NCI-H187 (cell line): ENCODE measurements at places on chromosomes 2 and 18.

DNA sequence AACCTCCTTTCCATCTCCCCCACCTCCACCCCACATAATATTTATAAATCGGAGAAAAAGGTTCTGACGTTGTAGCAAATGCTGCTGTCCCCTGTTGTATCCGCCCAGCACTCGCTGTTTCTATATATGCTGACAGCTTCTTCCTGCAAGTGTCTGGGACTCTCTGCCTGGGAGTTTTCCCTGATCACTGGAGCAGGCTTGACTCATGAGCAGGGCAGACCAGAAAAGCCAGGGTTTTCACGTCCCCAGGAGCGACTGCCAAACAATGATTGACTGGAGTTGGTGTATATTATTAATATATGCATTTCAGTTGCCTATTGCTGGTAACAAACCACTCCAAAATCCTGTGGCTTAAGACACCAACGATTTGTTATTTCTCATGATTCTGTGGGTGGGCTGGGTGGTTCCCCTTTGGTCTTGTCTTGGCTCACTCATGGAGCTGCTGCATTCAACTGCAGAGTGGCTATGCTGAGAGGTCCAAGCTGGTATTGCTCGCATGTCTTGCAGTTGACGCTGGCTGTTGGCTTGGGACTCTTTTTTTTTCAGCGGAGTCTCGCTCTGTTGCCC lies 21.2 kb upstream of the ASXL2 start:
- DNase-seq: no peak

- peak; percentile 60 for DNase-seq
These were observed 36.5 kb downstream of the EFR3B start for GRCh38 chr2:25078170-25079049.

- no peak for DNase-seq
These were observed 68.8 kb downstream of the TSHZ1 start for GRCh38 chr18:75279381-75279780.

DNA sequence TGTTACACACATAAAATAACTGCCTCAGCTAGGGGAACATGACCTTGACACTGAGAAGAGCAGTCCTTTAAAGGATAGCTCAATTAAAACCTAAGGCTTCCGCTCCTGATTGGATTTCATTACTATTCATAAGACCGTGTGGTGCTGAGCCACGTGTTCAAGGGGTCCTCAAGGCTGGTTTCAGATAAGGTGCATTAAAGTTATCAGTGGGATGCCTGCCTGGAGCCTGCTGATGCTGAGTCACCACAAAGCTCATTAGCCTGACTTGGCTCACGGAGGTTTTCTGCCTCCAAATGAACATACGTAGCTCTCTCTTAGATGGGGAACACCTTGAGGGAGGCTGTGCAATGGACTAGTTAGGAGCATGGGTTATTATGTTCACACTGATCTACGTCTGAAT lies 518.9 kb downstream of the TDRD15 start:
- no peak for DNase-seq

GRCh38 chr2:43030551-43031307 lies 195.7 kb downstream of the ZFP36L2 start:
- DNase-seq: no peak

GRCh38 chr2:37795938-37796337 lies 124.5 kb upstream of the CDC42EP3 start:
- no peak for DNase-seq

- no peak for DNase-seq
These were observed 110.3 kb downstream of the PTPRM start for GRCh38 chr18:7677424-7677823.

DNA sequence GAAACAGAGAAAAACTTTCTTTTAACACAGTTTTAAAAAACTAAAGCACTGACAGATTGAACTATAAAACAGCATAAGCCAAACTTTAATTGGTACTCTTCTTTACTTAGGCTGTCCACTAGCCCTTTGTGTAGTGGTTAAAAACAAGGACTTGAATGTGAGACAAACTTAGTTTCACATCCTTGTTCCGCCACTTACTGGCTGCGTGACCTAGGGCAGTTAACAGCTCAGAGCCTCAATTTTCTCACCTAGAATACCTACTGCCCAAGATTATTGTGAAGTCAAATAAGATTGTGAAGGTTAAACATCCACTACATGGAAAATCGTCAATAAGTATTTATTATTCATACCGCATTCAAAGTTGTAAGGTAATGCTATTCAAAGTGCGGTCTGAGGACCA lies 2.0 kb downstream of the WDR35 start:
- DNase-seq: no peak

DNA sequence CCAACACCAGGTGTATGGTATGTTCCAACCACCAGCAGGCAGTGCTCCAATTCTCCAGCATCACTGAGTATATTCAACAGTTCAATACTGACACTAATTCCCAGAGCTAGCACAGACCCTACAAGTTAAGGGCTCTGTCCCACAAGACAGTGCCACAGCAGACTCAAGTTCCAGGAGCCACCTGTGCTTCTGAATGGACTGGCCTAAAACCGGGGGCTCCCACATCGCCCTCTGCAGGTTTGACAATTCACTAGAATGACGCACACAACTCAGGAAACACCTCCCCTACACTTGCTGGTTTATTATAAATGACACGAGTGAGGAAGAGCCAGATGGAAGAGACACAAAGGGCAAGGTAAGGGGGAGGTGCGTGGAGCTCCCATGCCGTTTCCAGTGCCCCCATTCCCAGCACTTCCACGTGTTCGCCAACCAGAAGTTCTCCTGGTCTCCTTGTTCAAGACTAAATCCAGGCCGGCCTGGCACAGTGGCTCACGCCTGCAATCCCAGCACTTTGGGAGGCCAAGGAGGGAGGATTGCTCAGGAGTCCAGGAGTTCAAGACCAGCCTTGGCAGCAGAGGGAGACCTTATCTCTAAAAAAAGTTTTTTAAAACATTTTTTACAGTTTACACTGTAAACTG lies 12.2 kb upstream of the ATP6V1B1 start:
- no peak for DNase-seq

GRCh38 chr2:233813236-233814055 lies 35.3 kb downstream of the MROH2A start:
- DNase-seq: no peak

GRCh38 chr2:183709829-183710228 lies 585.6 kb downstream of the NUP35 start:
- DNase-seq: no peak

GRCh38 chr2:28406276-28407096 lies 13.8 kb downstream of the FOSL2 start:
- no peak for DNase-seq

DNA sequence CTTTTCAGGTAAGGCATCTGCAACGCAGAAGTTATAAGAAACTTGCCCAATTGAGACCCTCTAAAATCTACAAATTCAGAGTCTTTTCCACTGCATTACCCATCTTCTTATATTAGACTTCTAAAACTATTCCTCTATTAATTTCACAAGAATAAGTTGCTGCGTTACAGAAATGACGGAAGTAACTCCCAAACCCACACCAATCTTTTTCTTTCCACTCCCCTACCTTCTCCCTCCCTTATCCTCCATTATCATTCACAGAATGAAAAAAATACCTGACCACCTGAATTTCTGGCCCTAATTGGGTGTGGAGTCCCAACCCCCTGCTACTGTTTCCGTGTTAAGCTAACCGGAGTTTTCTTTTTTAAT lies 689 bp downstream of the RPRD1A start:
- no peak for DNase-seq

DNA sequence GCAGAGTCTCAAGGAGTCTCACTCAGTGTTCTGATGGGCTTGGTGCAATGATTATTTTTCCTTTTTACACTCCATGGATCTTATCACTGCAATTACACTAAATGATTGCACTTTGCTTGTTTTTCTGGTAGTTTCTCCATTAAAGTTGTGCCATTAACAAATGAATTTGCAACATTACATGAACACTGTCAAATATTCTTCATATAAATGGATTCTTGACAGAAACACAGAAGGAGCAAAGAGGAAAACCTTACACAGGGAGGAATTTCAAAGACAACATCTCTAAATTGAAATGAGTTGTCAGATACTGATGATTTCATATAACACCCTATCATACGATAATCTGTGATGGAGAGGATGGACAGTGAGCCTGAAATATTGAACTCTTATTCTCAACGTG lies 65.4 kb upstream of the CHST9 start:
- no peak for DNase-seq

- DNase-seq: no peak
These were observed 7.0 kb downstream of the GPR45 start for GRCh38 chr2:105248316-105249070.

- DNase-seq: no peak
These were observed 15.5 kb downstream of the DUSP19 start for GRCh38 chr2:183093857-183094657.
